ENCODE measurements at places on chromosomes 7 and 10.

DNA sequence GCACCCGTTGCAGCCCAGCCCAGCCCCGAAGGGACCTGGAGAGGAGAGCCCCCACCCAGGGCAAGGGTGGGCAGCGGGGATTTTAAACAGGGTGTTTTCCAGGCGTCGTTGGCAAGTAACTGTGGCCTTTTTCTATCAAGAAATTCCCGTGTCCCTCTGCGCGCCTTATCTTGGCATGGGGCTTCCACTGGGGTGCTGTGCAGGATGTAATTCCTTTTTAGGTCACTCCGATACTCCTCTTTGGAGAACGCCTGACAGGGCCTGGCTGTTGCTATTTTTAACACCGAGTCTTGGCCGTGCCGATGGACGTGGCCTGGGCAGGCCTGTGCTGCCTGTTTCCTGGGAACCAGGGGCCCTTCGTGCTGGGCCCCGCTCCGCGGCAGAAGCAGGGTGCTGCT, 93.8 kb downstream of the INPP5A start:
- DNase-seq = no peak

GRCh38 chr7:98970016-98970615, 91.8 kb downstream of the TRRAP start:
- DNase-seq = no peak

- DNase-seq = no peak
Observed at GRCh38 chr10:131655101-131655849, 245.5 kb upstream of the PPP2R2D start.

DNA sequence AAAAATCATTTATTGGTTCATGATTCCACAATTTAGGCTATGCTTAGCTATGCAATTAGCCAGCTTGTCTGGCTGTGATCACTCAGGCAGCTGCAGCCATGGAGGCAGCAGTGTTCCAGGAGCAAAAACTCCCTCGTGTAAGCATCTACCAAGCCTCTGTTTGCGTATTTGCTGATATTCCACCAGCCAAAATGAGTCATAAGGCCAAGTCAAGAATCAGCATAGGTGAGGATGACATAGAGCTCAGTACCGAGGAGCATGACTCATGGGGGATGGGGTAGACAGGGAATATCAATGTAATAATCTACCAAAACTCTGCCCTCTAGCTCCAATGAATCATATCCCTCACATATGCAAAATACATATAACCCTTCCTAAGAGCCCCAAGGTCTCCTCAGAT, 63.3 kb downstream of the IMMP2L start:
- no peak for DNase-seq

GRCh38 chr7:46450886-46451285, 529.8 kb upstream of the IGFBP3 start:
- no peak for DNase-seq

- DNase-seq = no peak
Observed at GRCh38 chr7:111029574-111030251, 61.2 kb upstream of the LRRN3 start.

DNA sequence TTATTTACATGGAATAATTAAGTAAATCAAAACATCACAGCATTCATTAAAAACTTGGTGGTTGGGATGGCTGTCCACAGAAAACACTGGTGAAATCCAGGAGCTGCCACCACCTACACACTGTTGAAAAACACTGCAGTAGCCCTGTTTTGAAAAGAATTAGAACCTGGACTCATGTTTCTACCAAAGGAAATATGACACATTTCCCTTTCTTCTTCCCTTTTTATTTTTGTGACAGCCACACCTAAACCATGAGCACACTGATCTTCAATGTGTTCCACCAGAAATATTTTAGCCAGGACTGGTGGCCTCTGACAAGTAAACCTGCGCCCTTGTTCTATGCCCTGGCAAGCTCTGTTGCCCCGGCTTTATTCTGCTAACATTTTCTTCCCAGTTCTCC, 3.3 kb downstream of the TMEM140 start:
- no peak for DNase-seq

DNA sequence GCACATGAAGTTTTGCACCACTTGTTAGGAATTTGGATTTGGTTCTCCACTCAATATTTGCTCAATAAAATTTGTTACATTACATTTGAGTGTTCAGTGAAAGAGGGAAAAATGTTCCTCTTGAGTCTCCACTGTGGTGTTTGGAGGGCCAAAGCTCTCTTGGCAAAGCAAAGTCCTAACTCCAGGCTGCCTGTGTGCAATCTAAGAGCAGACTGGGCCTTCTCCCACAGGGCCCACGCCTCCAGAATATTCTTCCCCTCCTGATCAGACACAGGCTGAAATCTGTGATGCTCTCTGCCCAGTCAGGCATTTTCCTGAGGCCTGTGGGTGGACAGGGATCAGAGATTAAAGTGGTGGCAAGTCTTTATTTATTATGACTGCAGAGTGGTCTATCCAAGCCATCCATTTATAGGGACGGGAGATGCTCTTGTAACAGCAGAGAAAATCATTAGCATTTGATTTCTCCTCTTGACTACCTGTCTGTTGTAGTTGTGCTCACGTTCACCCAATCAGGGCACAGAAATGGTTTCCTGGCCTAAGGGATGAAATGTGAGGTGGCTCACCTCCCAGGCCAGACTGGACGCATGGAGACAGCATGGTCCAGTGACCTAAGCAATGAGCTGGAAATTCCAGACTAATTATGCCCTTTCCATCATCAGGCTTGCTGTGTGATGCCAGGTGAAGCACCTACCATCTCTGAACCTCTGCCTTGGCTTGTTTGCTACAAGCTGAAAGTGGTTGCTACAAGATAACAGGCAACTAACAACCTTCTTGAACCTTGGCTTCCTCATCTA, 147.1 kb upstream of the NRBF2 start:
- DNase-seq = no peak

DNA sequence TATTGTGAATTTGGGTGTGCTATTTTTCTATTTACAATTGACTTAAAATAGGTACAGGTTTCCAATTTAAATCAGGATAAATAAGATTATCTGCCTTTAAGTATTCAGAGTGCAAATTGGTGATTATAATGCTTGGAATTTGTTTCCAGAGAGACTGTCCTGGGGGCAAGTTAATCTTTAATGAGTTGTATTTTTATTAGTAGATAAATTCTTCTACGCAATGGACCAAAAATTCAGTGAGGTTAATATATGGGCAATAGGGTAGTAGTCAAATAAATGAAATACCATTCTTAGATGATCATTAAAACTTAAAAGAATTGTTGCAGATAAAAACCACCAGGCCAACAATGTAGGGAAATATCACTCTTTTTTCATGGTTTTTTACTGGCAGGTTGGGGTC, 3.4 kb downstream of the BICC1 start:
- DNase-seq = no peak

DNA sequence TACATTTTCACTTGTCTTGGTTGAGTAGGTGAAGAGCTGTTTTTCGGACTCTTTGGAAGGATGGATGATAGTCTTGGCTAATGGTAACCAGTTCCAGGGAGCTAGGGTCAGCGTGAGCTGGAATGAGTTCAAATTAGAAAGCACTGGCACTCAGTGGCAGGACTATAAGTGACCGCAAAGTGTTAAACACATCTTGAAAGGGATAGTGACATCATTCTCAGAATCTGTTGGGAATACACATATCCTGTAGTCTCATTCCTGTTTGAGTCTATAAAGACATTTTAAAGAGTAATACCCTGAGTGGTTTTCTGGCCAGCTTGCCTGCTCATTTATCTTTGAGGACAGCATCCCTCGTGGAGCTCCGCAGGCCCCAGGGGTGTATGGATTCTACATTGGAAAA, 56.7 kb upstream of the TMEM248 start:
- no peak for DNase-seq

GRCh38 chr7:148218603-148219002, 372.0 kb upstream of the C7orf33 start:
- DNase-seq = no peak

GRCh38 chr7:153454306-153454705, 597.9 kb upstream of the DPP6 start:
- DNase-seq = no peak

DNA sequence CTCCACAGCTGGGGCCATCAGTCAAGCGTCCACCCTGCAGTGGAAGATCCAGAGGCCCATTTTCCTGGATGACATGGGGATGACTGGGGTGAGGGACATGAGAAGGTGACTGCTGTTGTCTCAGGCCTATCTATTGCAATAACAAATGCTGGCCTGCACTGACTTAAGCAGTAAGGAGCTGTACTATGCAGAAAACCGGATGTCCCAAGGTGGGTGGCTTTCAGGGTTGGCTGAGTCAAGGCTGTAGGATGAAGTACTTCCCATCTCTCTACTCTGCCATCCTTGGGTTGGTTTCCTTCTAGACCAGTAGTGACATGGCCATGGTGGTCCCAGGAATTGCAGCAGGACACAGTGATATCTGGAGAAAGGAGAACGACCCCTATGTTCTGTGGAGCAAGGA, 48.1 kb downstream of the NEURL1 start:
- no peak for DNase-seq

GRCh38 chr7:81068-81925, 111.1 kb upstream of the FAM20C start:
- DNase-seq = no peak

GRCh38 chr7:154167807-154168206, 115.6 kb downstream of the DPP6 start:
- DNase-seq = no peak

DNA sequence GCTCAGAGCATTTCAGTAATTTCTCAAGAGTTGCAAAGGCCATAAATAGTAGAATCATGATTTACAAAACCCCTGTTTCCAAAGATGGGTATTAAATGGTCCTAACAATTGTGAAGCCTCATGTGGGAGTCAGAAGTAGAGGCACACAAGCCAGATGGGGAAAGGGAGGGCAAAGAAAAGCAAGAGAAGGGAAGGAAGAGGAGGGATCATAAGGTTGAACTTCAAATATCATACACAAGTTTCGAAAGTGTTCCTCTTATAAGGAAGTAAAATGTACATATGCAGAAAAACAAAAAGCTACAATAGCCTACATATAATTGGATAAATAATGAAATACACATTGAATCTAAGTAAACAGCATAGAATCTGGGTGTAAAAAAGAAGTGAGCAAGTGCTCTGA, 6.0 kb downstream of the LIPN start:
- no peak for DNase-seq

GRCh38 chr7:130961128-130961601, 227.2 kb upstream of the KLF14 start:
- DNase-seq = peak; percentile 47

GRCh38 chr10:29150010-29150409, 138.9 kb upstream of the LYZL1 start:
- no peak for DNase-seq

- no peak for DNase-seq
Observed at GRCh38 chr10:121854809-121855445, 72.9 kb downstream of the ATE1 start.

GRCh38 chr10:125591886-125592285, 91.1 kb downstream of the TEX36 start:
- no peak for DNase-seq

- DNase-seq = no peak
Observed at GRCh38 chr7:34747867-34748727, 90.1 kb downstream of the NPSR1 start.

- no peak for DNase-seq
Observed at GRCh38 chr10:30675791-30676718, 46.5 kb upstream of the LYZL2 start.

- no peak for DNase-seq
Observed at GRCh38 chr10:7458556-7458955, 47.7 kb upstream of the SFMBT2 start.

DNA sequence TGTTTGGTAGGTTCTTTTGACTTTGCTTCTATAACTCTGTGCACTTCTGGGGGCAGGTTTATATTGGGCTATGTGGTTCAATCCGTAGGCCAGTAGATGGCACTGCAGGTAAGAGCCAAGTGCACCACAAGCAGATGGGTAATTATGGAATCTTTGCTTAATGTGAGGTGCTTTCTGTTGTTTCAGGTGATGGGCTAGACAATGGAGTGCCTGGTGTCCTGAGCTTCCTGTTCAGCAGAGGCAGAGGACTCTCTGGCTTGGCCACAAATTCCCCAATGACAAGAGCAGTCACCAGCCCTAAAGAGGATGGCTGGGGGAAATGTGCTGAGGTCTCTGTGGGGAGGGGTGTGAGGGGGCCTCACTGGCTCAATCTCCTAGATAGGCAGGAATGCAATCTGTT, 455.0 kb downstream of the CCSER2 start:
- no peak for DNase-seq

DNA sequence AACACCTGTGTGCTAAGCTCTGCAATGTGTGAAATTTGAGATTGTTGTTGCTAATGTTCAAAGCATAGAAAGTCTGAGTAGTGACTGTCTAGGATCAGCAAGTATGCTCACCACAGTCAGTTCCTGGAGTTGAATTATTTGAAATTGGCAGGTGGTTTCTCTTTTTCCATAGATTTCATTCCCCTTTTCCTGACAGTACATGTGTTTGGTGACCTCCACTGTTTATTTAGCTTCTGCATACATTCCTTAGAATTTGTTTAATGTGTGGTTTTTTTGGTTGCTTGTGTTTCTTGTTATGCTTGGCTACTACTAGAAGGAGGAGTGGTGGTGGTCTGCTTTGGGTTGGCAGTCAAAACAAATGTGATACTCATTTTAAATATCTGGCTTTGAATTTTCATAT, 52.3 kb downstream of the FOXP2 start:
- DNase-seq = no peak

DNA sequence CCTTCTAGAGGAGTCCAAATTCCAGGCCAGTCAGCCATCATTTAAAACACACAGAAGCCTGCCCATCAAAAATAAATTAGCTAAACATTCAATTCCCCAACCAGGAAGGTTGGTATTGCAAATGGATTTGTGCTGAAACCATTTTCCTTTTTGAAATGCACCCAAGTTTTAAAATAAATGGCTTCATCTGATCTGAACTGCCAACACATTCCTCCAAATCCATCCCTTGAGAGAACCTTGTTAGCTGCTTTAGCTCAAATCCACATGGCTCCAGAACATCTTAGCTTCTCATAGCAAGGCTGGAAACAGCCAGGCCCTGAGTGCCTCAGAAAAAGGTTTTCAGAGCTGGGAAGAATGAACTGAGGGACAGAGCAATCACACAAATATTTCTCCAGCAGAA, 306.3 kb downstream of the FZD1 start:
- DNase-seq = no peak

GRCh38 chr7:116037401-116037800, 6.8 kb upstream of the TFEC start:
- DNase-seq = no peak
